GM10248 (cell line): ENCODE measurements at places on chromosomes 6 and 20.

DNA sequence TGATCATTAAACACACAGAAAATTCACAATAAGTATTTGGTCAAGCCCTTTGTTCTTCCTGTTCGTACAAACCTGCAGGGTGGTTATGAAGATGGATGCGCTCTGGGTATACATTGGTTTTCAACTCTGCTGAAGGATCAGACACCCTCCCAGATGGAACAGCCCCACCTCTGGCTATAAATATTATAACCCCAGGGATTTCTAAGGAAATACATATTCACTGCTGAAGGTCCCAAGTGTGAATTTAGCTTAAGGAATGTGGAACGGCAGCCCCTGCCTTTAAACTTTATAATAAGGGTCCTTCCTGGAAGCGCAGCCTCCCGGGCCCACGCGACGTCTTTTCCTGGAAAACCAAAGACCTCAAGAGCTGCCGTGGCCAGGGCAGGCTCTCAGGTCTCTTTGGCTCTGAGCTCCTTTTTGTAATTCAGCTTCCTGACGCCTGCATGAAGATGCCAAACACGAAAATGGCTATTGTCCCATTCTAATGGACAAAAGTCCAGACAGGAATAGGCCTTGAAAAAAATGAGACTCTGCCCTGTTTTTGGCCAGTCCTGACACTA, 172.4 kb upstream of the SSTR4 start:
- DNase-seq, result no peak

GRCh38 chr6:147621961-147622360, 113.5 kb downstream of the SAMD5 start:
- no peak for DNase-seq

GRCh38 chr6:39419607-39420006, 97.1 kb upstream of the KCNK16 start:
- DNase-seq, result no peak

- no peak for DNase-seq
Observed at GRCh38 chr6:166514196-166514595, 72.3 kb downstream of the RAMACL start.

DNA sequence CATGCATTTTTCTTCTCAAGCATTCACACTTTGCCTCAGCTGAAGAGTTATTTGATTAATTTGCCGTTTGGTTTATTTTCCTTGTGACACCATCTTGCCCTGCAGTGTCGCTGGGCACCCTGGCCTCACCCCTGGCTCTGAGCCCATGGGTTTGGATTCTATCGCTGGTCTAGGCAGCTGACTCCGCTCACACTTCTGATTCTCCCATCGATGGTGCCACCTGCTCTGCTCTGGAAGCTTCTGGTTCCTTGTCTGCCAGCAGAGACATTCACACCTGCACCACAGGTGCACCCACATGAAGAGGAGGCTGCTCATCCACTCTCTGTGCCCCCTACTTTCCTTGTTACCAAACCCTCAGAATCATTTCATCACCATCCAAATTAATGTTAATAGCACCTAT, 291.6 kb upstream of the CDH4 start:
- no peak for DNase-seq

DNA sequence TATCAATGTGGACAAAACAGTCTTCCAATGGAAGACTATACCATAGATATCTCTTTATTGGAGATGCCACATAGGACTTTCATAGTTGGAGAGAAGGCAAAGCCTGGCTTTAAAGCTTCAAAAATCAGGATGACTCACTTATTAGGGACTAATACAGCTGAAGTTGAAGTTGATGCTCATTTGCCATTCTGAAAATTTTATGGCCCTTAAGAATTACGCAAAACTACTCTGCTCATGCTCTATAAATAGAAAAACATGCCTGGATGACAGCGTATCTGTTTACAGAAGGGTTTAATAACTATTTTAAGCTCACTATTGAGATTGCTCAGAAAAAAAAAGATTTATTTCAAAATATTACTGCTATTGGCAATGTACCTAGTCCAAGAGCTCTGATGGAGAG, 155.5 kb upstream of the DST start:
- no peak for DNase-seq

DNA sequence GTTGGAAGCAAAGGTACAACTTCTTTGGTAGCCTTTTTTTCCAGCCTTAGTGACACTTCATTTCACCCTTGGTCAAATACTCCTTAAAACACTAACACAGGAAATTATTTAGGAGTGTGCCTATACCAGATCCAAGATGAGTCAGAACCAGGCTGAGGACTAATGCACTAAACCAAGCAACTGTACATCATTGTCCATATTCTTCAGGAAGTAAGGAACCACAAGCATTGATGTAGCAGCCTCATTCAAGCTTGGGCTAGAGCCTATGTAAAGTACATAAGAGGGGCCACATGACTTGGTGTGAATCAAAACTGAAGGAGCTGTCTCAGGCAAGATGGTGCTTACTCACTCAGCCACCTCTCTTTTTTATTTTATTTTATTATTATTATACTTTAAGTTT, 20.7 kb upstream of the ADGB start:
- DNase-seq, result no peak

- DNase-seq, result no peak
Observed at GRCh38 chr6:6725468-6726209, 137.1 kb downstream of the LY86 start.

GRCh38 chr6:87909849-87910248, 137.8 kb upstream of the SPACA1 start:
- no peak for DNase-seq

DNA sequence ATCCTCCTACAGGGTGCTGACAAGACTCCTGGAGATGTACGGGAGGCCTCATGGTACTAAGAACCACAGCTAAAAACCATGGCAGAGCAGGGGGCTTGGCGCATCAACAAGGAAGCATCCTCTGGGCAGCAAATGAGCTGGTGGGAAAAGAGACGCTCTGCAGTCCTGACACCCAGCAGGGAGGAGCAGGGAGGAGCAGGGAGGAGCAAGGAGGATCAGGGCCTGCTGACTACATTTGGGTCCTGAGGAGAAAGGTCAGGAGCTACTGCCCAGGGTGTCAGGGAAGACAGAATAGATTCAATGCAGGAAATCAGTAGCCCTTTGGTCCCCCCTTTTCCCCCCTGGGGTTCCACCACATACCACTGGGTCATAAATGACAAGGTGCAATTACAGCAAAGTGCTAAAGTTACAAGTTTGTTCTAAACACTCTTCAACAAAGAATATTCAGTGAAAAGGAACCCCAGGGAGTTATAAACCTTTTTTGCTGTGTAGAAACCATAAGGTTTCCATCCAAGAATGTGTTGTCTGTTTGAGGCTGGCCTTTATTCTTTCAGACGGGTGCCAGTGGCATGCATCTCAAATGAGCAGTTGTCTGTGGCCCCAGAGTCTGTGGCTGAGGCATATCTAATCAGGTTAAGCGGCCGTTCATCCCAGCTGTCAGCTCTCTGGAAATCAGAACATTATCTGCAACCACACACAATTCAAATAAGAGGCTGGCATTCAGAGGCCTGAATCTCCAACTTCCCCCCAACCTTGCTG, 325.0 kb downstream of the CDC5L start:
- no peak for DNase-seq

DNA sequence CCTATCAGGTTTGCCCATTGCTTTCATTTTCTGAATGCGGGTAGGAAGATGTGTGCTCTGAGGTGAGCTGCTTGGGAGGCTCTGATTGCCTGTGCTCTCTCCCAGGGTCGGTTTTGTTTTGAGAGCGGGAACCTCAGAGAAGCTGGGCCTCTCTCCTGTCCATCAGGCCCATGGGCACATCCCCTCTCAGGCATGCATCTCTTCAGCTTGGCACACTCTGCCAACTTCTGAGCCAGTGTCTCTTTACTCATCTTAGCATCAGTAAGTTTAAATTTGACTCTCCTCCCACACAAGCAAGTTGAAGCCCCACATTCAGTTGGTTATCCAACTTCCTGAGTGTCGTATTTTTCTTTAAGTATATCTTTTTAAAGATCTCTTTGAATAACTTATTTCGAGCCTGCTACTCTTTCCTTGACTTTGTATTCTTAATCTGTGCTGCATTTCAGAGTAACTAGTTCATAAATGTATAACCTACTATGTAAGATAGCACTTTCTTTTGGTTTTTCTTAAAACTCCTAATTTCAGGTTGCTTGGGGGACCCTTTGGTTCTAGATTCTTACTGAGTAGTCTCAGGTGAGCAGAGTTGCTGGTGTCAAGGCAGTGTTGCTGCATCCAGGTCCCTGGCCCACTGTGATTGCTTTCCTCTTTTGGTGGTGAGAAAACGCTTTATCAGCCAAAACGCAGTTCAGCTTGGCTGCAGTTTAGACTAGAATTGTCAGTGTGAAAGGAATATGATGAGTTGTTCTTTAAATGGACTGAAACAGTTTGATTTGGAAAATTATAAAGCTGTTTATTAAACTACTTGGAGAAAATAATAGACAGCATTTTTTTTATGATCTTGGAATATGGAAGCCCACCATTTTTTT, 54.8 kb downstream of the SNX9 start:
- no peak for DNase-seq

DNA sequence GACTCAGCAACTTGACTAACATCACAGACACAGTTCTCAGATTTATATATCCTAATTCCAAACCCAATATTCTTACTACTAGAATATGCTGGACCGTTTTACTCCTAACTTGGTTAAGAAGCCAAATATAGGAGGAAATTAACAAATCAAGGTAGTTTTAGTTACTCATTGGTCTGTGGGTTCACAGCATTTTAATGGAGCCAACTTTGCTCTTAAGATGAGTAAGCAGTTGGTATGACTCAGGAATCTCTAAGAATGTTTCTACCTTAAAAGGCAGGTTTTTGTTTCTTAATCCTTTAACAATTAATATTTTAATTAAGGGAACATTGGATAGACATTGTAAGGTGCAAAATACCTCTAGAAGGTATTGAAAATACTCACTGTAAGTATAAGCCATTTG, 31.6 kb downstream of the OPRM1 start:
- no peak for DNase-seq

- DNase-seq, result no peak
Observed at GRCh38 chr6:168221000-168221399, 98.6 kb downstream of the DACT2 start.

GRCh38 chr6:32132110-32132509, 2.0 kb upstream of the FKBPL start:
- no peak for DNase-seq

DNA sequence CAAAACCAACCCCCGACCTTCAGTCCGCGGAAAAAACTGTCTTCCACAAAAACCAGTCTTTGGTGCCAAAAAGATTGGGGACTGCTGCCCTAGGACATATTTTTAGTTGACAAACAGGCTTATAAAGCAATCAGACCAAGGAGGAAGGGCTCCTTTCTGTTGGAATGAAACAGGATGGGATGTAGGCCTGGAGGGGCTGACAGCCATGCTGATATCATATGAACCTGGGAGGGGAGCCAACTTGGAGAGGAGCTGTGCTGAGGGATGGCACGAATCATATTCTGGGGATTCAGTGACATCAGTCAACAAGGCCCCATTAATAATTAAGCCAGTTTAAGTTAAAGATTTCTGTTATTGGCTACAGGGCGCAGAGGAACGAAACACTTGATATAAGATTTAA, 225.4 kb upstream of the TSHZ2 start:
- no peak for DNase-seq

- peak; percentile 89 for DNase-seq
Observed at GRCh38 chr20:1844325-1845162, 50.7 kb upstream of the SIRPA start.

DNA sequence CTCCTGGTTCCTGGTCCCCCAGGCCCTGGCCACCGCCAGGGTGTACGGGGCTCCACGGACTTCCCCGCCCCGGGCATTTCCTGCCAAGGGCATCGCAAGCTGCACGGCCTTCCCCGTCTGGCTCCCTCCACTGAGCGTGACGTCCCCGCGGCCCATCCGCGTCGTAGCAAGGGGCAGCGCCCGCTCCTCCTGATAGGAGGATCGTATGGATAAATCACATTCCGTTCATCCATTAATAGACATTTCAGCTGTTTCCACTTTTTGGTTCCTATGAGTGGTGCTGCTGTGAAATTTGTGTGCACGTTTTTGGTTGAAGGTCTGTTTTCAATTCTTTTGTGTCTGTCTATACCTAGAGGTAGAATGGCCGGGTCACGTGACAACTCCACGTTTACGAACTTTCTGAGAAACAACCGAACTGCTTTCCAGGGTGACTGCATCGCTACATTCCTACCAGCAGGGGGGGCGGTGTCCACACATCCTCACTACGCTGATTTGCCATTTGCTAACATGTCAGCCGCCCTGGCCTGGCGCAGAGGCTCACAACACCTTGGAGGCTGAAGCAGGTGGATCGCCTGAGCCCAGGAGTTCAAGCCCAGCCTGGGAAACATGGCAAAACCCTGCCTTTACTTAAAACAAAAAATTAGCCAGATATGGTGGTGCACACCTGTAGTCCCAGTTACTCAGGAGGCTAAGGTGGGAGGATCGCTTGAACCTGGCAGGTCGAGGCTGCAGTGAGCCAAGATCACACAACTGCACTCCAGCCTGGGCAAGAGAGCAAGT, 37.7 kb downstream of the KCNQ2 start:
- DNase-seq, result peak; percentile 88

DNA sequence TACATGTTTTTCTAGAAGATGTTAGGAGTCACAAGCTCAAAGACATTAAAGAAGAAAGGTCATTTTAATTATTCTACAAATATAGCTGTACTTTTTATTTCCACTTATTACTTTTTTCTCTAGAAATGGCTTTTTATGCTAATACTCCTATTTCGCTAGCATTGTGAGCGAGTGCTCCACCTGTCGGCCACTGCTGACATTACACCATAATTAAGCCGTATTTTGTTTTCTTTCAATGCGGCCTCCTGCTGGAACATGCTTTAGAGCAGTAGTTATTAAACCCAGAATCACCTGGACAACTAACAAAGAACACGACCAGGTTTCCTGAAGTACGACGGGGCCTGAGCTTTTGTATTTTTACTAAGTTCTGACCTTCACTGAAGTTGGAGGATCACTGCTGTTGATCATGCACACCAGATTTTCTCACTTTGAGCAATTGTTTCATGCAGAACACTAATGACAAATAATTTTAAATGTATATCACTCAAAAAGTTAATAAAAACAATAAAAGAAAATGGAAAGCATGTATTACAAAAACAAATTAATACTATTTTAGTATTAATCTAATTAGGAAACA, 74.1 kb upstream of the PAK5 start:
- peak; percentile 24 for DNase-seq

GRCh38 chr6:43907789-43908472, 137.9 kb downstream of the VEGFA start:
- DNase-seq, result no peak

DNA sequence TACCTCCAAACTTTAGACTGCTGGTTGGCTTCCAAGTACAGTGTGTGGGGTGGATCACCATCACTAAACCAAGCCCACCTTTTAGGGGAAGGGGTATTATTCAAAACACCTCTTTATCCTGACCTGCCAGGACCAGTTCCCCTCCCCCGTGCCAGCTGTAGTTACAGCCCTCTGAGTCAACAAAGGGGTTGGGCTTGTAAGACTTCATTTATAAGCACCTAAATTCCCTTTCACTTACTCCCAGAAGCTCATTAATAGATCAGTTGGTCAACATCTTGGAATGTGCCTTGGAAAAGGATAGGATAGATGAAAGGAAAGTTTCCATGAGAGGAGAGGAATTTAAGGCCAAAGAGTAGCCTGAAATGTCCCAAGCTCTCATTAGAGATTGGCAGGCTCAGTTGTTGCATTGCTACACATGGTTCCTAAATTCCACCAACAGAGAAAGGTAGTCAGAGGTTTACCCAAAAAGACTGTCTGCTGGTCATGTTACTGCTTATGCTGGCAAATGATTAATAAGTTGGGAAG, 59.2 kb downstream of the TNFAIP3 start:
- DNase-seq, result no peak

GRCh38 chr20:62675156-62675876, 33.0 kb downstream of the SLCO4A1 start:
- no peak for DNase-seq
